ENCODE measurements at places on chromosomes 6 and 20. TPM values are rescaled to one million over a fixed set of nuclear protein-coding genes. Genes with fewer than 3 reads are reported as not detected.

DNA sequence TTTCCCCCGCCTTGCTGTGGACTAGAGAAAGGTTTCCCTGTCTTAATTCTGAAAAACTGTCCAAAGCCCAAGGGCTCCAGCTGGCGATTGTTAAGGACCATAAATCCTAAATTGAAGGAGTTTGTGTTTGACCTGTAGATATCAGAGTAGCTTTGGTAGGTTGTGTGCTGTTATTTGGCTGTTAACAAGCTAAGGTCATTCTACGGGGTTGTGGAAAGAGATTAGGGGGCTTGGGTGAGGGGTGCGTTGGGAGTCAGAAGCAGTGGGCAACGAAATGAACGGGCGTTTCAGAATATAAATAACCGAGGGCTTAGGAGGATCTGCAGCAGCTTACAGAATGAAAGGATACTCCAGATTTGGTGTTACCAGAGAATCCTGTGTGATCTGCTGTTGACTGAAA, 32.6 kb upstream of the BTN3A2 start:
- DNase-seq: no peak

Gene FILIP1
- not detected for total RNA-seq

GRCh38 chr6:170442596-170442995, 110.5 kb downstream of the PSMB1 start:
- DNase-seq: no peak

GRCh38 chr6:151442371-151442770, 9.6 kb downstream of the RMND1 start:
- no peak for DNase-seq

GRCh38 chr20:58557733-58558342, 42.6 kb upstream of the APCDD1L start:
- no peak for DNase-seq

DNA sequence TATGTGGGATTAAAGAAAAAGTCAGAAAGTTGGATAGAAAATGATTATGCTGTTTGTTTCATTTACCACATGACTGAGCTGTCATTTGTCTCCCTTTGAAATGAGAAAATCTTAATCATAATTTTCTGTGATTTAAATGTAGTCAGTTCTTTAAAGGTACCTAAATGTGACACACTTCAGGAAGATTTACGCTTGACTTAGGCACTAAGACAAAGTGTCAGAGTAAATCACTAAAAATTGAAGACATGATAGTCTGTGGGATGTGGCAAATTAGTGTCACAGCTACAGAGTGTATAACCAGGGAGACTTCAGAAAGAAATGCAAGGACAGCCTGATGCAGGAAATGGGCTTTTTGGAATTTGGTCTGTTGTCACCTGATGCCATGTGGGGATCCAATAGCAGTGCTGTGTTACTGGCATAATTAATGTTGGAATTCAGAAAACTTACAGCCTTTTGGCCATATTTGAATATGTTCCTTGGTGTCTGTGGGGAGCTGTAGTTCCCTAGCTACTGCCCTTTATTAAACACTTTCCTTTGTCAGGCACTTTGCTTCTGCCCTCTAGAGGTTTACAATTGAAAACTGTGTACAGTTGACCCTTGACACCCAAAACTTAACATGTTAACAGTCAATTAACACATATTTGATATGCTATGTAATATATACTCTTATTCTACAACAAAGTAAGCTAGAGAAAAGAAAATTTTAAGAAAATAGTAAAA, 493.8 kb downstream of the UTRN start:
- DNase-seq: no peak

Measured in activated T-helper 2 cell treated with anti-CD3 and anti-CD28 coated beads, Interferon-gamma antibody, Interleukin-2, Interleukin-4, amounts not matched to agents 10 μg/mL and 5 μg/mL and 100 μg/mL, durations not matched to agents 14 hours and 24 hours and 36 hours (primary cell).